ENCODE measurements at places on chromosomes 4 and X. TPM values are rescaled to one million over a fixed set of nuclear protein-coding genes. Genes with fewer than 3 reads are reported as not detected.

The SOWAHB gene
- total RNA-seq: under 0.01 TPM

The NLGN4X gene
- under 0.01 TPM for total RNA-seq

The HSFX4 gene
- not detected for total RNA-seq

The NAT8L gene
- total RNA-seq: 0.26 TPM

The C4orf50 gene
- total RNA-seq: not detected

The MAGEB10 gene
- not detected for total RNA-seq
